ENCODE measurements at places on chromosomes 7 and 10. TPM values are rescaled to one million over a fixed set of nuclear protein-coding genes. Genes with fewer than 3 reads are reported as not detected.

GRCh38 chr7:137169282-137169698 lies 174.2 kb downstream of the PTN start:
- ATAC-seq: no peak

Gene CALD1
- 4.0 TPM for total RNA-seq

GRCh38 chr10:33136781-33137180 lies 178.8 kb upstream of the ITGB1 start:
- peak; percentile 66 for ATAC-seq

DNA sequence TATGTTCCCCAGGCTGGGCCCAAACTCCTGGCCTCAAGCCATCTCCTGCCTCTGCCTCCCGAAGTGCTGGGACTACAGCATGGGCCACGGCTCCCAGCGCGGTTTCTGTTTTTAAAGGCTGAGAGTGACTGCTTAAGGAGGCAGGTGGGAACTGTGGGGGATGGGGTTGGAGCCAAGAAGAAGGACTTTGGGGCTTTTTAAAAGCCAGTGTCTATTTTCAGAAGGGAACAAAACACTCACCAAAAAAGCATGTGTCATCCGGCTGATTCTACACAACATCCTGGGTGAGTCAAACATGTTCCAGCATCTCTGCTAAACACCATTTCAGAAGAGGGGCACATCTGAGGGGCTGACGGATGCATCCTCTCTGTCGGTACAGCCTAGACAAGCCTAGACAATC lies 824.5 kb downstream of the TYW1 start:
- ATAC-seq: no peak

Gene MYPN
- total RNA-seq: not detected

DNA sequence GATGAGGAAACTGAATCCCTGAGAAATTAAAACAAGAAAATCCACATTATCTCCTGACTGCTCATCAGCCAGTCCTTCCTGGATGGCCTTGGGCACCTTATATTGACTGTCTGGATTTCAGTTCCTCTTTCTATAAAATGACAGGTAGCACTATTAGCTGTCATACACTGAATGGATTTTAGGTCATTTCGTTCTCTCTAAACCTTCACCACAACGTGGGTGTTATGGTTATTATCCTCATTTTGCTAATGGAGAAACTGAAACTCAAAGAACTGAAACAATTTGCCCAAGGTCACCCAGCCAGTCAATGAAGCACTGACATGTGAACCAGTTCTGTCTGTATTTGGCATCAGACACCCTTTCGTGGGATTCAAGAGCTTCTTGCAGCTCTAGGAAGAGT lies 193.8 kb downstream of the CYP26A1 start:
- peak; percentile 82 for ATAC-seq

Measured in activated T-helper 17 cell treated with anti-CD3 and anti-CD28 coated beads, Interleukin-2, amount 50 U/mL, for 72 hours (primary cell).